ENCODE measurements at places on chromosomes 4 and X. TPM values are rescaled to one million over a fixed set of nuclear protein-coding genes. Genes with fewer than 3 reads are reported as not detected.

- H3K27ac ChIP-seq = no peak overlapping the region
- H3K27me3 ChIP-seq = no peaks in the 10 kb centered on the region
- no peak overlapping the region for H3K4me3 ChIP-seq
- no peaks in the 10 kb centered on the region for H3K36me3 ChIP-seq
- DNase-seq = no peak
- H3K4me1 ChIP-seq = no peaks in the 10 kb centered on the region
Observed at GRCh38 chr4:28976369-28976768, 1743.8 kb upstream of the PCDH7 start.

GRCh38 chr4:42654631-42655268, 2.2 kb downstream of the ATP8A1 start:
- H3K4me1 ChIP-seq = no peaks in the 10 kb centered on the region
- DNase-seq = no peak
- peaks cover 15% of the 10 kb centered on the region for H3K27me3 ChIP-seq
- H3K4me3 ChIP-seq = no peak overlapping the region
- no peaks in the 10 kb centered on the region for H3K36me3 ChIP-seq

DNA sequence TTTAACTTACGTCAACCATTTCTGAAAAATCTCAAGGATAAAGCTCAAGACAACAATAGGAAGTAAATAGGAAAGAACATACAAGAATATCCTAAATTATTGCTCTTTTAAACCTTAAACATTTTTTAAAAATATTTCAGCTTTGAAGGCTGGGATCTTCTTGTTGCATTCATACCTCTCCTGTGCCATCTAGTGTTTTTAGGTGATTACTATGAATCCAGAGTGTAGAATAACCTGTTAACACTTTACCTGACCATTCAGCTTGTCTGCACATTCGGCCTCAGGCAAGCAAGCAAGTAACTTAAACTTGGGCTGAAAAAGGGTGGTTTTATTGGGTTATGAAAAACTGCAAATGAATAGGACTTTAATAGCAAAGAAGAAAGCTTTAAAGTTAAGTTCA, 507.8 kb upstream of the INTU start:
- no peak overlapping the region for H3K27ac ChIP-seq
- DNase-seq = peak; percentile 10
- no peaks in the 10 kb centered on the region for H3K27me3 ChIP-seq
- H3K36me3 ChIP-seq = no peaks in the 10 kb centered on the region
- no peak overlapping the region for H3K4me3 ChIP-seq
- peaks cover 3% of the 10 kb centered on the region for H3K4me1 ChIP-seq

RAB39B gene
- 0.81 TPM for total RNA-seq

CFAP47 gene
- total RNA-seq = 1.8 TPM
